ENCODE measurements at places on chromosomes 2 and 18.

GRCh38 chr2:189022053-189022481, 47.9 kb downstream of the COL3A1 start:
- no peak for DNase-seq

GRCh38 chr2:3460831-3461800, 58.2 kb downstream of the ADI1 start:
- DNase-seq = no peak

GRCh38 chr2:149313512-149313972, 16.8 kb upstream of the LYPD6 start:
- DNase-seq = no peak

DNA sequence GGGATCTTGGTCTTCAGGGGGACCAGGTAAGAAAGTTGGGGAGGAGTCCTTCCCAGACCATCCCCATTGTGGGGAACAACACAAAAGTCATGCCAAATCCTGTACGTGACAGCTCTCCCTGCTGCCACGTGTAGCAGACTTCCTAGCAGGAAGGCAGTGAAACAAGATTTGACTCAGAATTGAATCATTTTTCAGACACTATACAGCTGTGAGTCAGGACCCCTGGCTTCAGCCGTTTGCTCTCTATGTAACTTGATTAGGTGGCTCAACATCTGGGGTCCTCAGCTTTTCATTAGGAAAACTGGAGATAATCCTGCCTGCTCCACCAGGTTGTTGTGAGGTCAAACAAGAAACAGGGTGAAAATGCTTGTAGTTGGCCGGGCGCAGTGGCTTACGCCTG, 32.9 kb upstream of the PDCL3 start:
- DNase-seq = no peak

- no peak for DNase-seq
Observed at GRCh38 chr2:156192468-156192867, 140.1 kb downstream of the NR4A2 start.

- DNase-seq = no peak
Observed at GRCh38 chr18:23194155-23194996, 59.1 kb downstream of the CABLES1 start.

GRCh38 chr18:73827801-73828200, 319.8 kb downstream of the FBXO15 start:
- DNase-seq = no peak

Measured in stimulated activated CD4-positive, alpha-beta T cell treated with anti-CD3 and anti-CD28 coated beads, Interleukin-4, amount 100 ng/mL, for 4 hours (primary cell).